ENCODE measurements at places on chromosomes 3 and 15.

GRCh38 chr3:16305111-16305541 lies 40.1 kb downstream of the OXNAD1 start:
- no peak for DNase-seq

GRCh38 chr3:152519376-152519775 lies 250.6 kb downstream of the MBNL1 start:
- no peak for DNase-seq

GRCh38 chr3:114092151-114093015 lies 35.8 kb downstream of the QTRT2 start:
- DNase-seq: no peak

GRCh38 chr3:125431391-125431790 lies 56.3 kb upstream of the ZNF148 start:
- no peak for DNase-seq

DNA sequence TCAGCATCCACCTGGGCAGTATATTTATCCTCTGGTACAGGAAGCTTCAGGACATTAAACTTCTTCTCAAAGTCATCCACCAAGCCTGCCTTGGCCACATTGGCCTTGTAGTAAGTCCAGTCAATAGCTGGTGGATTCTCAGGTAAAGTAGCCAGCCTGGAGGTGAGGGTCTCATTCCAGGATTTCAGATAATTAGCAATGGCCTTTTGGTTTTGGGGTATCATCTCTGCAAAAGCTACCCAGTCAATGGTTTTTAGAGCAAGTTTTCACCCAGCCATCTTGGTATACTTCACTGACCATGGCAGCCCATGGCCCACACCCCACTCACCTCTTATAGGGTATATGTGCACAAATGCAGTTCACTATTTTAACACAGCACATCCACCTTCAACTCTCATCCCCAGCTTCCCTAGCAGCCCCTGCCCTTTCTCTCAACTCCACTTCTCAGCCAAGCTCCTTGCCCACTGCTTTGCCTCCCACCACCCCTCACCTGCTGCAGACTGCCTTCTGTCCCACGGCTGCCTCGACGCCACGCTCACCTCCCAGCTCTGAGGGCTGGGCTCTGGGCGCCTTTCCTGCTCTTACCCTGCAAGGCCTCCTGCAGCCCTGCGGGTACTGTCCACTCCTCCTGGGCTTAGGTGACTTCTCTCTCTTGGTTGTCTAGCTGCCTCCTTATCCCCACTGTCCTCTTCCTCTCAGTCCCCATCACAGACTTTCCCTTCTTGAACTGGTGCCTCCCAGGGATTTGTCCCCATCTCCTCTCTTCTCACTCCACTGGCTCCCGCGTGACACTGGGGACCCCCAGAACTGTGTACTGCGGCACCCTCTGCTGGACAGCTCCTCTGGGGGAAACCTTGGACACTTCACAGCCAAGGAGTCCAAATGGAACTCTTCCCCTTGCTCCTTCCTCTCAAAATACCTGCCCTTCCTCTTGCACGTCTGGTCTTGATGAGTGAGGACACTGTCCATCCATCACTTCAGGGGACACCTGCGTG lies 1.7 kb upstream of the TGM5 start:
- DNase-seq: no peak

- no peak for DNase-seq
These were observed 32.5 kb downstream of the ANP32A start for GRCh38 chr15:68788264-68788624.

- no peak for DNase-seq
These were observed 109.5 kb downstream of the SYNPR start for GRCh38 chr3:63387568-63387967.

GRCh38 chr3:71186801-71187200 lies 396.7 kb downstream of the FOXP1 start:
- no peak for DNase-seq

- no peak for DNase-seq
These were observed 466.1 kb upstream of the PPP2R3A start for GRCh38 chr3:135499426-135499825.

GRCh38 chr3:10716964-10717363 lies 99.1 kb upstream of the SLC6A11 start:
- DNase-seq: no peak

GRCh38 chr15:83930392-83931212 lies 276.7 kb downstream of the ADAMTSL3 start:
- DNase-seq: no peak

- DNase-seq: no peak
These were observed 192.5 kb upstream of the LINGO1 start for GRCh38 chr15:77825252-77825542.

GRCh38 chr3:151770956-151771355 lies 37.2 kb downstream of the AADACL2 start:
- DNase-seq: no peak

DNA sequence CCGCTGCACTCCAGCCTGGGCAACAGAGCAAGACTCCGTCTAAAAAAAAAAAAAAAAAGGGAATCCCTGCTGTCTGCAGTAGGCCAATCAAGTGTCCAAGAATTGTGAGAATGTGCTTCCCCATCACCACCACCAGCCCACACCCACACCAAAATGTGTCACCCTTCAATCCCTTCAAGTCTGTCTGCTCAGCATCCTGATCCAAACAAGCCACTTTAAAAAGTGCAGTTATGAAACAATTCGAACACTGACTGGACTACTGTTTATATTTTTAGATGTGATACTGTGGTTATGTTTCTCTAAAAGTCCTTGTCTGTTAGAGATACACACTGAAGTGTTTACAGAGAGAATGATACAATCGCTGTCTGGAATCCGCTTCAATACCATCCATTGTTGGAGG lies 78.1 kb upstream of the CGNL1 start:
- no peak for DNase-seq

- DNase-seq: no peak
These were observed 42.9 kb downstream of the ATP13A3 start for GRCh38 chr3:194443901-194444300.

DNA sequence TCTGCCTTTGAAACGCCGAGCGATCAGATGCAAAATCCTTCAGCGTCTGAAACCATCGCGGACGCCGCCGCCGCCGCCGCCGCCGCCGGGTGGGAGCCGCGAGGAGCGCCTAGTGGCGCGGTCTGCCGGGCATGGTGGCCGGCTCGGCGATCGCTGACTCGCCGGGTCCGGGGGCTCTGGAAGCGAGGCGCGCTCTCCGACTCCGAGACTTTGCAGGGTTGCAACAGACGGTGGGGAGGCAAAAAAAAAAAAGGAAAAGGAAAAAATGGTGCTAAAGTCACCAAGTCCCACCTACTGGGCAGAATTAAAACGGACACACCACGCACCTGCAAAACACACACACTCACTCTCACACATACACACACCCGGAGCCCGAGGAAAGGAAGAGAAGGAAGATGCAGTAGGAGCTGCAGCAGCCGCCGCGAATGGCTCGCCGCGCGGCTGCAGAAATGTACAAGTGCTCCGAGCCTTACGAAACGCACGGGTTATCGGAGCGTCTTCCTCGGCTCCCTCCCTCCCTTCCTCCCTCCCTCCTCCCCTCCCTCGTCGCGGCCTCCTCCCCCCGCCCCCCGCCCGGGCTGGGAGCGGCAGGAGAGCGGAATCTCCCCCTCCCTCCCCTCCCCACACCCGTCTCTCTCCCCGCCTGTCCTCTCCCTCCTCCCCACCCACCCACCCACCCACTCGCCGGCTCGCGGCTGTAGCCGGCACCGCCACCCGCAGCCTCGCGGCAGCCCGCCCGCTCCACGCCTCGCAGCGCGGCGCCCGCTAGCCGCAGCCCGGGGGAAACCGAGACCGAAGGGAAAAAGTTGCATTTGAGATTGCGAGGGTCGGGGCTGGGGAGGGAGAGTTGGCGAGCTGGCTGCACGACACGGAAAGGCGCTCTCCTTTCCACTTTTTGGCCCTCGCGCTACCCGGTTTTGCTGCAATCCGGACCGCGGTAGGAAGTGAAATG lies at the start of gene NTRK3:
Gene NTRK3 (minus strand): TSS at position 461 of the 952 bp plus-strand sequence. CDS start 586 bp downstream, outside the sequence.
- no peak for DNase-seq

DNA sequence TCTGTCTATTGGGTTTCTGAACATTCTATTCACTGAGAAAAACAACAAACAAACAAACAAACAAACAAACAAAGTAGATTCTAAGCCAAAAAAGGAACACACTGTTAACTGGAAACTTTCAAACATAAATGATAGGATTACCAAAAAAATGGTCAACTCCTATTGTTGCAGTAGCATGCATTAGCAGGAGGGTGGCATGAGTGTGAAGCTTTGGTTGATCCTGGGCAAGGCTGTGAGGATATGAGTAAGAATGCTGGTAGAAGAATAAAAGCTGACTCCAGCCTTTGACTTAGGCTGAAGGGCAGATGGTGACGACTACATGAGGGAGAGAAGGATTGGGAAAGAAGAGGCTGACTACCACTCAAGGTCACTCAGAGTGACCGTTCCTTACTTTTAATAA lies 810.3 kb downstream of the VGLL3 start:
- DNase-seq: no peak

DNA sequence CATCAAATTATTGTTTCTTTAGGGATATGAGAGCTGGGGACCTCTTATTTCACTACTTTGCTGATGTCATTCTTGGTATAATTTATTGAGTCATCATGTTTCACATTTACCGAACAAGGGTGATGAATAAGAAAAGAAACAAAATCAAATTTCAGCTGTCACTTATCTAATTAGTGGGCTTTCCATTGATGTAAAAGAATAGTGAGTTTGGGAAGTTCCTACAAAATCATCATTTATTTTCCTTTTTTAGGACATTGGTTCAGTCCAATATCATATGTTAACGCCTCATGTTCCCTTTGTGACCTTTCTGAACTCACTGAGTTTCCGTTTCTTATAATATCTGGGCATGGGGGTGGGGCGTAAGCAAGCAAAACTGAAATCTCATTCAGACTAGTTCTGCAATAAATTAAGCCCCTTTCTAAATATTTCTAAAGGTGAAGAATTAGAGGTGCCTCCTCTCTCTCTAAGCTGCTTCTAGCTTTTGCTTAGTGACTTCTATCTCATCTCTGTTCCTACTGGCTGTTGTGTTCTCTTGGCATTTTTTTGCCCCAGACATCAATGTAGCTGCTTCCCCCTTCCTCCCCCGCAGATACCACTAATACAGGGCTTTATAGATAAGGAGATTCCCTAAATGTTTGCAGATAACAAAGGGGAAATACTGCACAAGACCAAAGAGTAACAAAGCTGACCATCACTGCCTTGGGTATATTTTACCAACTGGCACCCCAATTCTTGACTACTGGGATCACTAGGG lies 238.0 kb upstream of the CTNNB1 start:
- DNase-seq: no peak

- DNase-seq: peak; percentile 27
These were observed 228.0 kb downstream of the UACA start for GRCh38 chr15:70535071-70535954.

DNA sequence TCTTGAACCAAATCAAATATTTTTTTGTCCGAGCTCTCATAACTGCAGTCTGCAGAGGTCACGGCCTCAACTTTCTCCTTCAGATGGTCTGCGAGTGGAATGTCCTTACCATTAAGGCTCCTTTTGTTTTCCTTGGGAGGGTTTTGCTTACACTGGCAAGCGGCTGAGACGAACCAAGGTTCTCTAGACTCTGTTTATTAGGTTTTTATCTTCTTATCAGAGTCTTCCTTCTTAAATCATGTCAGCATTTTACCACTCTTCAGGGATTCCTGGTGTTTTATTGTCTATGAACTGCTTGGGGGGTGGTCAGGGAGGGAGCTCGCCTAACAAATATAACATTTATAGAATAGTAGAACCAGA lies 773.7 kb upstream of the NR2F2 start:
- DNase-seq: no peak

GRCh38 chr3:54427941-54428871 lies 305.9 kb downstream of the CACNA2D3 start:
- DNase-seq: no peak

GRCh38 chr15:51846463-51847230 lies 17.2 kb downstream of the TMOD3 start:
- DNase-seq: no peak

- no peak for DNase-seq
These were observed 20.4 kb downstream of the PLXND1 start for GRCh38 chr3:129585949-129586657.

- no peak for DNase-seq
These were observed 97.1 kb downstream of the STRIT1 start for GRCh38 chr3:155196131-155197021.

DNA sequence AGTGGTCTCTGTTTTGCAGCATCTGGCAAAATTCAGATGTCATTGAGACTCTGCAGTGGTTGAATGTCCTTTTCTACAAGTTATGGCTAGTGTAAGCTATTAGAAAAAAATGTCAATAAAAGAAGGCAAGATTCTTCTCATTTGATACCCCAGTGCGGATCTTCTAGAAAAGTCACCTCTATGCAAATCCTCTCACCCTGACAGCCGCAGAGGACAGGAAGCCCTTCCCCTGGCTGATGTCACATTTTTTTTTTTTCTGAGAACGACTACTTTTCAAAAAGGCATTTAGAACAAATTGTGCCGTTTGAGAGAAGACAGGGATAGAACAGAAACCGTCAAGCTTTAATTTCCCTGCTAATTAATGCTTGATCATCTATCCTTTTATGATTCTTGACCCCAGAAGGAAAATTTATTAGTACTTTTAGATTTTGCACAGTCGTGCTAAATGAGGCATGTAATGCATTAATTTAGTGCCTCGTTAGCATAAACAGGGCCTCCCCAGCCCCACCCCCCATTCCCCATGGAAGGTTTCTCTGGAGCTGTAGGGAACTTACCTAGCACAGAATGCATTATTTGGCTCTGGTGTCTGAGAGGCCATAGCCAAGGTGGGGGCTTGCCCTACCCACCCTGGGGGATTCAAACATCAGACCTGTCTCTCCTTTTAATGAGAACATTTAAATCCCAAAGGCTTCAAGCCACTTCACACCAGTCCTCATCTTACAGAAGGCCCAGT lies 183.8 kb downstream of the OPA1 start:
- no peak for DNase-seq

GRCh38 chr3:51099794-51100535 lies 285.1 kb upstream of the MANF start:
- no peak for DNase-seq

DNA sequence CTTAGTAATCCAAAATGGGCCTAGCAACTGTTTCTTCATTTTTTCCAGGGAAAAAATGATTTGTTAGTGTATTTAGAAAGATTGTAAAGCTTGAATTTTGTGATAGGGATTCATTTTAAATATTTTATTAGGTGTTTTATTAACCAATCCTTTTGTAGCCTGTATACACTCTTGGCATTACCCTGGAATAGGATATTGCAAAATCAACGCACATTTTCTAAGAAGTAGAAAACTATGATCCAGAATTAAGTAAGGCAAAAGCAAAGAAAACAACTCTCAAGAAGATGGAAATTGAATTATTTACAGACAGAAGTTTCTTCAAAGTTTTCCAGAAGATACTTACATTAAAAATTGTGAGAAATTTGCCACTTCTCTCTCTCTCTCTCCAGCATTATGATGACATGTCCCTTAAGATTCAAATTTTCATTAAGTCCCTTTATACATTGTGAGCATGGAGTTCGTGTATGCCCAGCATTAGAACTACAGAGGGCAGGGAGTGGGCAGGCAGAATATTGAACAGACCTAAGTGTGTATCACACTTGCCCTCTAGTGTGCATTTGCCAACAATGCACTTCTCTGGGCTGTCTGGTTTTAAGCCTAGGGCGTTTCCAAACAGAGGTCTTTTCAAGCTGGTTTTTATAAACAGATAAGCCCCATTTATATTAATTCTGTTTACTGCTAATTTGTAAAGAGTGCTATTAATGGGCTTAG lies 28.5 kb upstream of the CMSS1 start:
- DNase-seq: no peak

GRCh38 chr15:45521596-45522327 lies 793 bp downstream of the SLC30A4 start:
- DNase-seq: no peak

Measured in stimulated activated CD8-positive, alpha-beta memory T cell treated with anti-CD3 and anti-CD28 coated beads, Interleukin-4, amount 100 ng/mL, for 1 hour (primary cell).